ENCODE measurements at places on chromosomes 2 and 18.

- no peak for DNase-seq
Observed at GRCh38 chr2:113977660-113978523, 88.0 kb downstream of the ACTR3 start.

GRCh38 chr2:11505652-11506610, 27.9 kb upstream of the GREB1 start:
- no peak for DNase-seq

DNA sequence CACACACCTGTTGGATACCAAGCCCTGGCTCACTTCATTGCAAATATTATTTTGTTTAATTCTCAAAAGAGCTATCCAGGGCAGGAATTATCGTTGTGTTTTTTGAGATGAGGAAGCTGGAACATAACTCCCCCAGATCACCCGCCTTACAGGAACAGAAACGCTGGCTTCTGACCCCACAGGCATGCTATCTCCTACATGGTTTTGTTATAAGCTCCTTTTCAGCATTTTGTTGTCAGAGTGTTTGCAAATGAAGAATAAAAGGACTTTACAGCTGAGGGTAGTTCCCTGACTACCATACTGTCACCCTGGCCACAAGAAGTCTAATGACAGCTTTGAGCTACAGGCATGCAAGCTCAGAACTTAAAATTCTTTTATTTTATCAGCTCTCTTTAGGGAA, 62.0 kb upstream of the MRPS9 start:
- no peak for DNase-seq

DNA sequence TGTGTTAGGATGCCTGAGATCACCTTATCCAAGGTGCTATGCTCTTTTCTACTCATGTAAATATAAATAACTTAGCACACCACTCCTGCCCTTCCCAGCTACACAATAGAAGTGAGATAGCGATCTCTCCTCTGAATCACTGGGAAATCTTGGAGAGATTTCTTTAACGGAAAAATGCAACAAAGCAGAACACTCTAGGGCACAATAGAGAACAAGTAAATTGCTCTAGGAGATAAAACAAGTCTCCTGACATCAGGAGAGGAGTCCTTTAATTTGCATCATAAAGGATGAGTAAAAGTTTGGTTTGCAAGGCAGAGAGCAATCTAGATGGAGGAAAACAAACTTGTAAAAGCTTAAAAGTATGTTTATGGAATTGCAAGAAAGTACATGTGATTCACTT, 224.1 kb downstream of the PAX3 start:
- no peak for DNase-seq

DNA sequence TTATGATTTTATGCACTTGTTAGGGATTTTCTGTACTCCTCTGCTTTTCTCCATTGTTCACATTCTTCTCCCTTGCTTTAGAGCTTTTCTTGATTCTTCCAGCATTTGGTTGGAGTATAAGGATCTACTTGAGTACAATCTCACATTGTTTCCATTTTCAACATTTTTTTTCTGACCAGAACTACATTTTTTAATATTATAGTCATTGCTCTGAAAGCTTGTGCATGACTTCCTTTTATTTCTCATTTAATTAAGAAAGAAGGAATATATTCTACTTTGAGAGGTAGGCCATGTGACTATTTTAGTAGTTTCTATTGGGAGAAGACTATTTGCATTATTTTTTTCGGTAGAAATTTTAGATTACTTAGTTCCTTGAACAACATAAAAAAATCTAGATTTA, 200.4 kb downstream of the TMEM247 start:
- DNase-seq = no peak

- DNase-seq = no peak
Observed at GRCh38 chr2:25026008-25026530, 15.8 kb upstream of the EFR3B start.

- no peak for DNase-seq
Observed at GRCh38 chr18:57655740-57656139, 34.1 kb upstream of the NARS1 start.

DNA sequence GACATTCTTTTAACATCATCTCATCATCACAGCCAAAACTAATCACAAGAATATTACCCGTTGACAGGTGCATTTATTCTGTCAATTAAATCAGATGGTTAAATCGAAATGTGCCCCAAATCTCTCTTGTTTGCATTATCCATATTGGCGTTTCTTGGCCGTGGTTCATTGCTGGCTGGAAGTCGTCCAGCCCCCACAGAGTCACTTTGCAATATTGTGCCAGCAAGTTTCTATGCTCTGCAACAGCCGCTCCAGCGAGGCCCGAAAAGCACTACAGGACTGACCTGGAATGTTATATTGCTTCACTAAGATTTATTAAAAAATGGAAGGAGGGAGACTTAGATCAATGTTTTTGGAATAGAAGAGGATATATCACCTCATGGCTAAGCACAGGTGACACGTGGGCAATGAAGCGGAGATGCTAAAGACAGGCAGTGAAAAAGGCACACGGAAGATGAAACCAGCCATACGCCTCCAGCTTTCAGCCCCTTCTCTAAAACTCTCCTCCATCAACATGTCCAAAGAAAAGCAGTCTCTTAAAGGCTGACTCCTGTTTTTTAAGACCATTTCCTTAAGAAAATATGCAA, 176.8 kb upstream of the VRK2 start:
- DNase-seq = no peak

GRCh38 chr2:194946826-194947225, 710.2 kb upstream of the SLC39A10 start:
- DNase-seq = no peak

Measured in left renal cortex interstitium (tissue), 4 donors.